ENCODE measurements at places on chromosomes 2 and 18.
A peak's percentile ranks its signal among the peaks of the same experiment; 100 is the strongest.

DNA sequence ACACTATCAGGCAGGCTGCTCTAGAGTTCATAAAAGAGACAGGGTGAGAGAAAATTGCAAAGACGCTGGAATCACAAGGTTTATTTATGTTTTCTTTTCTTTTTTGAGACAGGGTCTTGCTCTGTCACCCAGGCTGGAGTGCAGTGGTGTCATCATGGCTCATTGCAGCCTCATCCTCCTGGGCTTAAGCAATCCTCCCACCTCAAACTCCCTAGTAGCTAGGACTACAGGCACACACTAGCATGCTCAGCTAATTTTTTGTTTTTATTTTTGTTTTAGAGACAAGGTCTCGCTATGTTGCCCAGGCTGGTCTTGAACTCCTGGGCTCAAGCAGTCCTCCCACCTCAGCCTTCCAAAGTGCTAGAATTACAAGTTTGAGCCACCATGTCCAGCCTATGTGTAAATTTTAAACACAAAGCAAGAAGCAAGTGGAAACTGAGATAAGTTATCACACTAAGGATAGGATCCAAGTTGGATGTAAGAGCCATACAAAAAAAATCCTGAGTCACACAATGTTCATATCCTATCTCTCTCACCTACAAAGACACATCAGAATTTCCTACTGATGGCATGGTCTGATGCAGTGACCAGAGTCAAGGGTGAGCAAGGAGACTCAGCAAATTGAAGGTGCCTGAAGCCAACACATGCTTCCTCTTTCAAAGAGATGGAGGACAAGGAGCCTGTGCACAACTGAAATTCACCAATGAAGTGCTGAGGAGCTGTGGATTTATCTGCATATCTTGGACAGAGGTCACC lies 31.4 kb downstream of the MYL12B start:
- DNase-seq: no peak

GRCh38 chr2:27175330-27175729 lies 26.5 kb downstream of the TCF23 start:
- no peak for DNase-seq

GRCh38 chr18:54149078-54149697 lies 75.3 kb downstream of the MBD2 start:
- no peak for DNase-seq

- DNase-seq: peak; percentile 82
Observed at GRCh38 chr18:111306-112014, 46.9 kb upstream of the USP14 start.

GRCh38 chr18:75132931-75133525 lies 75.9 kb downstream of the PTGR3 start:
- no peak for DNase-seq

GRCh38 chr2:20496076-20496872 lies 49.4 kb downstream of the RHOB start:
- DNase-seq: no peak

GRCh38 chr2:151051574-151052220 lies 210.0 kb downstream of the RBM43 start:
- DNase-seq: peak; percentile 24

DNA sequence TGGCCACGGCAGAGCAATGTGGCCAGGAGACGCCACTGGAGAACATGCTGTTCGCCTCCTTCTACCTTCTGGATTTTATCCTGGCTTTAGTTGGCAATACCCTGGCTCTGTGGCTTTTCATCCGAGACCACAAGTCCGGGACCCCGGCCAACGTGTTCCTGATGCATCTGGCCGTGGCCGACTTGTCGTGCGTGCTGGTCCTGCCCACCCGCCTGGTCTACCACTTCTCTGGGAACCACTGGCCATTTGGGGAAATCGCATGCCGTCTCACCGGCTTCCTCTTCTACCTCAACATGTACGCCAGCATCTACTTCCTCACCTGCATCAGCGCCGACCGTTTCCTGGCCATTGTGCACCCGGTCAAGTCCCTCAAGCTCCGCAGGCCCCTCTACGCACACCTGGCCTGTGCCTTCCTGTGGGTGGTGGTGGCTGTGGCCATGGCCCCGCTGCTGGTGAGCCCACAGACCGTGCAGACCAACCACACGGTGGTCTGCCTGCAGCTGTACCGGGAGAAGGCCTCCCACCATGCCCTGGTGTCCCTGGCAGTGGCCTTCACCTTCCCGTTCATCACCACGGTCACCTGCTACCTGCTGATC lies 4.9 kb downstream of the GPR17 start:
- no peak for DNase-seq

DNA sequence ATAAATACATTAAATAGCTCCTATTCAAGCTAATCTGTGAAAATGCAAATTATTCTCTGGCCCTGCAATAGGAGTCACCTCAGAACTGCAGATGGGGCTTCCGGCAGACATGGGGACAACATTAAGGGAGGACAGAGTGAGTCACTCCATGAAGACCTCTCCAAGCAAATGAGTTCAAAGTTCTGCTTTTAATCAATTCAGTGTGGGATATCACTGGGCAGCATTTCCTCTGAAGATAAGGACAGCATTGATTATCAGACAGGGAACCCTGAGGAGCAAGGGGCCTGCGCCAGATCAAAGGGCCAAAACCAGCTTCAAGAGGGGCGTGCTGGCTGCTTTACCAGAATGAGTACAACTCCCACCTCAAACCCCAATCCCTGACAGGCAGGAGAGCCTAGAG lies 356.9 kb upstream of the KLHL29 start:
- DNase-seq: no peak

DNA sequence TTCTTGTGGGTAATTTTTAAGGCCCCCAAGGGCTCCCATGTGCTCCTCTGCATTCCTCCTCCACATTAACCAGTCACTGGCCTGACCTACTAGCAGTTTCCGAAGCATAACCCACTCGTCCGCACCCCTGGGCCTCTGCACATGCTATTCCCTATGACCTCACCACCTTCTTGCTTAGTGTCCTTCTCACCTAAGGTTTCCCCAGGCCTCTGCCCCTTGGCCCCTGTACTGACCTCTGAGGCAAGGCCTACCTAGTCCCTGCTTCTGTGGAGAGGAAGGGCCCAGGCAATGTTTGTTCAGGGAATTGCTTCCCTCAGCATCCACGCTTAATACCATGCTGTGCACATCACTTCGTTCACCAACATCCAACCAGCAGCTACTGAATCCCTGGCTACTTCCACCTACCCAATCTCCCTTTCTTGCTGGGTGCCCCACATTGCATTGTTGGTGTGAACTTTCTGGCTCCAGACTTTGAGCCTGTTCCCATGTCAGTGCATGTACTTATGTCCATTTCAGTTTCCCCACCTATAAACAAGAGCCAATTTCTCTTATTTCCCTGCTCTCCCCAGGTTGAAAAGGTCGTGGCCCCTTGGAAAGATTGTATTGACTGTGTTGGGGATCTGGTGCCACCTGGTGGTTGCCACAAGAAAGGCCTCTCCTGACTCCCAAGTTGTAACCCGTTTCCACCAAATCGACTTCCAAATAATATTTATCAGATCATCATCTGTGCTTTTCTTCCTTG lies 19.2 kb upstream of the TMEM177 start:
- DNase-seq: peak; percentile 63

DNA sequence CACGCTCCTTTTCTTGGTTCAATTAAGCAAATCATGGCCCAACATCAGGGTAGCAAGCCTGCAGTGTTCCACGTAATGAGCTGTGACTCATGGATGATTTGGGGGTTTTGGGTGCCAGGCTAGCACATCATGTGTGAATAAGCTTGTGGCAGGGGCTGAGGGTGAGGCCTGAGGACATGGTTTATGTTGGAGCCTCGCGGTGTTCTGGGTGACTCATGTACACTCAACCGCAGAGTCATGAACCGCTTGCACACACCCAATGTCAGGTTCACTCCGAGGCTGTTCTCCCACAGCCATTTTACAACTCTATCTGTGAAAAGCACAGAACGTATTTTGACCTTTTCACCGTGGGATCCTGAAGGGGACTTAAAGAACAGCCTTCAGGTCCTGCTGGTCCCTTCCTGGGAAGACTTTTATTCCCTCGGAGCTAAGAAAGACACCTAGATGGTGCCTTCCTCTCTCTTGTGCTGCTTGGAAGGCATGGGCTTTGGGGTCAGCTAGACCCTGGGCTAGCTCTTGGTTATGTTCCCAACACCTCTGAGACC lies 139.9 kb upstream of the ZEB2 start:
- DNase-seq: no peak

GRCh38 chr2:238505119-238505891 lies 78.6 kb downstream of the ASB1 start:
- DNase-seq: no peak

DNA sequence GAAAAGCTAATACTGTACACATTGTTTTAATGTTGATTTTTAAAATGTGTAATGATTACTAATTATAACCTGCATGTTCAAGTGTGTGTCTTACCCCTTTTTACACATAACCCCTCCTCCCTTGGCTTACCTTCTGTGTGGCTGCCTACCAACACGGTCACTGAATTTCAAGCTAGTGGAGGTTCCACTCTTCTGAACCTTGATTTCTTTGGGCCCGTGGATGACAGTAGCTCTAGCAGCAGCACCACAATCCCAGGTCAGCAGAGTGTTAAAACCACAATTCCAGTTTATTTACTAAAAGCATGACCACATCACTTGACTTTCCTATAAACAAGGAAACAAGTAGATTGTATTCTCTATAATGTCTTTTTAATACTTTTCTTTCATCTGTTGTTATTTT lies 56.9 kb downstream of the AFTPH start:
- no peak for DNase-seq

GRCh38 chr18:8559612-8560186 lies 49.5 kb upstream of the RAB12 start:
- DNase-seq: no peak

GRCh38 chr18:3603421-3604234 lies 153.7 kb downstream of the TGIF1 start:
- DNase-seq: peak; percentile 79

GRCh38 chr2:38407111-38407682 lies 30.1 kb upstream of the ATL2 start:
- no peak for DNase-seq

GRCh38 chr2:112155331-112156151 lies 17.4 kb downstream of the FBLN7 start:
- DNase-seq: no peak

GRCh38 chr18:79379931-79380815 lies 15.6 kb upstream of the NFATC1 start:
- no peak for DNase-seq

GRCh38 chr18:2846636-2847316 lies at the start of gene EMILIN2:
Gene EMILIN2 (plus strand): TSS chr18:2847006. CDS start chr18:2847189, 183 bp downstream.
- DNase-seq: peak; percentile 36

Measured in body of pancreas (tissue), 4 donors.